ENCODE measurements at places on chromosomes 16 and 17.

DNA sequence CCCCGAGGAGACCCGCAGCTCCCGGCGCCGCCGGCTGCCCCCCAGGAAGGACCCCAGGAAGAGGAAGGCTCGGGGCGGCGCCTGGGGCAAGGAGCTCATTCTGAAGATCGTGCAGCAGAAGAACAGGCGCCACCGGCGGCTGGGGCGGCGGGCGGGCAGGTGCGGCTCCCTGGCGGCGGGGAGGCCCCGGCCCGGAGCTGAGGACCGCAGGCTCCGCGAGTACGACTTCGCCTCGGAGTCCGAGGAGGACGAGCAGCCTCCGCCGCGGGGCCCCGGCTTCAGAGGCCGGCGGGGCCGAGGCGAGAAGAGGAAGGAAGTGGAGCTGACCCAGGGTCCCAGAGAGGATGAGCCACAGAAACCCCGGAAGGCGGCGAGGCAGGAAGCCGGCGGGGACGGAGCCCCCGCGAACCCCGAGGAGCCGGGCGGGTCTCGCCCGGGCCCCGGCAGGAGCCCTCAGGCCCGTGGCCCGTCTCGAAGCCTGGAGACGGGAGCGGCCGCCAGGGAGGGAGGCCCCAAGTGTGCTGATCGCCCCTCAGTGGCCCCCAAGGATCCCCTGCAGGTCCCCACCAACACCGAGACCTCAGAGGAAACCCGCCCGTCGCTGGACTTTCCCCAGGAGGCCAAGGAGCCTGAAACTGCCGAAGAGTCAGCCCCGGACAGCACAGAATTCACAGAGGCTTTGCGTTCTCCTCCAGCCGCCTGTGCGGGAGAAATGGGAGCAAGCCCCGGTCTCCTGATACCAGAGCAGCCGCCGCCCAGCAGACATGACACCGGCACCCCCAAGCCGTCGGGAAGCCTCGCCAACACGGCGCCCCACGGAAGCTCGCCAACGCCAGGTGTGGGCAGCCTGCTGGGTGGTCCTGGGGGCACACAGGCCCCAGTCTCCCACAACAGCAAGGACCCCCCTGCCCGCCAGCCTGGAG is 22.3 kb upstream of the ZFPM1 start:
- DNase-seq = peak; percentile 16

GRCh38 chr17:69059458-69060175 is 1.1 kb downstream of the ABCA9 start:
- DNase-seq = no peak

- DNase-seq = no peak
Measured at GRCh38 chr17:35299135-35299534, 56.3 kb downstream of the SLFN5 start.

DNA sequence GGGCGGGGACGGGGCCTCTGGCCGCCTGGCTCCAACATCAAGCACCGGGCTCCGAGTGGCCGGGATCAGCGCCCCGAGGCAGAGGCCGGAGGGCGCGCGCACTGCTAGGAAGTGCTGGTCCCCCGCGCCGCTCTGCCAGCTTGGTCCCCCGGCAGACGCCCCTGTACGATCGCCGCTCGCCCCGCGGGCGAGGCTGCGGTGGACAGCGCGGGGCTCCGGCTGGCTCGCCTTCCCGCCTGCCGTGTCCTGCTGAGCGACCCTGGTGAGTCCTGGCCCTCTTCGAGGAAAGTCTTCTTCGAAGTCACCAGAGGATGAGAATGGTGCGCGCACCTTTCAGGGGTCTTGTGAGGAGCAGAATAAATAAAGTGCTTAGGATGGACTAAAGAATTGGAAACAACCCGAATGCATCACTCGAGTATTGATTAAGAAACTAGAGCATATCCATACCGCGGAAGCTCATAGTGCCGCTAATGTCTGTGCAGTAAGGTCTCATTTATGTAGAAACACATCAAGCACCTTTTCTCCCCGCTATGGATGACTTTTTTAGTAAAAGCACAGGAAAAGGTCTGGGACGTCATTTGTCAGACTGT is 392 bp downstream of the ZNF213 start:
- DNase-seq = no peak

DNA sequence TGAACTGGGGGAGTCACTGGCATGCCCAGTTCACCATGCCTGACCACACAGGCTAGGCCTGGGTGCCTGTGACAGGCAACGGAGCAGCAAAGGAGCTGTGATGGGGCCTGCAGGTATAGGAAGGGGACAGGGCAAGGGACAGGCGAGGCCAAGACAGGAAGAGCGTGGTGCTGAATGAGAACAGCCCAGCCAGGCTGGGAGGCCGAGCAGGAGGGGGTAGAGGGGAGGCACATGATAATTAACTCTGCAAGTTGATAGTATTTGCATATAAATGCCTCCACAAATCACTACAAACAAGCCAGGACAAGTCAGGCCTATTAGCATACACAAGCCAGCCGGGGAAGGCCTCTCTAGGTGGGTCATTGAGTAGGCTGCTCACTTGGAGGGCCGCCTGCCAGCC is 7.8 kb downstream of the ZFHX3 start:
- DNase-seq = no peak

GRCh38 chr16:49158029-49158642 is 123.5 kb downstream of the CBLN1 start:
- DNase-seq = no peak

DNA sequence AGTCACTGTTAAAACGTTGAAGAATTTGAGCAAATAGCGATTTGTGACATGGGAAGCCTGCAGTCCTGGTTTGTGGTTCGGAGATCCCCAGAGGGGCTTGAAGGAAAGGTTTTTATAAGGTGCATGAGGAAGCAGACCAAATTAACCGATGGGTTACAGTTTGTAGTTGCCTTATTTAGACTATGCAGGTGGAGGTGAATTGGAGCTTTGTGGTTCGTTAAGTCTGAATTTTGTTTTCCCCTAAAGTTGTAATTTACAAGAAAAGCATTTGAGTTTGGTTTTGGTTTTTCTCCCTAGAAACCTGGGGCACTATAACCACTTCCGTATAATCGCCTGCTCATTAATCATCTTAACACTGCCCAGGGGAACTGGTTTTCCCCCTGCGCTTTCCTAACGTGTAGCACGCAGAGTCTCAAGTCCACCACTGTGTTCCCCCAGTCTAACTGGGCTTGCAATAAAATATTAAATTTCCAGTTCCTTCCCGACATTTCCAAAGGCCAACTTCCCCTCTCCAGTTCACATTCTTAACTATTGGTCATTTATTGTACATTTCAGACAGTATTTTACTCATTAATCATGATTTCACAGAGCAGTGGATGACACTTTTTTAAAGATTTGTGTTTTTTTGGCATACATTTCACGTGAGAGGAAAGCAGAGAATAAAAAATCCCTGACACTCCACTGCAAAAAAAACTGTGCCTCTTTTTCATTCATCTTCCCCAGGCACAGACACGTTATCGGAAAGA is 932 bp downstream of the ZNF267 start:
- no peak for DNase-seq

GRCh38 chr17:8225813-8226535 is 15.6 kb upstream of the AURKB start:
- no peak for DNase-seq

DNA sequence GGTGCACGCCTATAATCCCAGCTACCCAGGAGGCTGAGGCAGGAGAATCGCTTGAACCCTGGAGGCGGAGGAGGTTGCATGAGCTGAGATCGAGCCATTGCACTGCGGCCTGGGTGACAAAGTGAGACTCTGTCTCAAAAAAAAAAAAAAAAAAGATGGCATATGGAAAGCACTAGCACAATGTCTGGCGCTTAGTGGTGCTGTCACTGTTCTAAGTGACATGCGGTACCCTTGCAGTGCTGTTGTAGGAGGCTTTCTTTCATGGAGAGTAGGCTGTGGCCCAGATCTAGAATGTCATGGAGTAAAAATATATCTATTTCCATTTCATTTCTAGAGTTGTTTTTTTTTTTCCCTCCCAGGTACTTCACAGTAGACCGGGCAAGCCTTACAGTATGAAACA is 14.6 kb upstream of the METTL9 start:
- DNase-seq = no peak

DNA sequence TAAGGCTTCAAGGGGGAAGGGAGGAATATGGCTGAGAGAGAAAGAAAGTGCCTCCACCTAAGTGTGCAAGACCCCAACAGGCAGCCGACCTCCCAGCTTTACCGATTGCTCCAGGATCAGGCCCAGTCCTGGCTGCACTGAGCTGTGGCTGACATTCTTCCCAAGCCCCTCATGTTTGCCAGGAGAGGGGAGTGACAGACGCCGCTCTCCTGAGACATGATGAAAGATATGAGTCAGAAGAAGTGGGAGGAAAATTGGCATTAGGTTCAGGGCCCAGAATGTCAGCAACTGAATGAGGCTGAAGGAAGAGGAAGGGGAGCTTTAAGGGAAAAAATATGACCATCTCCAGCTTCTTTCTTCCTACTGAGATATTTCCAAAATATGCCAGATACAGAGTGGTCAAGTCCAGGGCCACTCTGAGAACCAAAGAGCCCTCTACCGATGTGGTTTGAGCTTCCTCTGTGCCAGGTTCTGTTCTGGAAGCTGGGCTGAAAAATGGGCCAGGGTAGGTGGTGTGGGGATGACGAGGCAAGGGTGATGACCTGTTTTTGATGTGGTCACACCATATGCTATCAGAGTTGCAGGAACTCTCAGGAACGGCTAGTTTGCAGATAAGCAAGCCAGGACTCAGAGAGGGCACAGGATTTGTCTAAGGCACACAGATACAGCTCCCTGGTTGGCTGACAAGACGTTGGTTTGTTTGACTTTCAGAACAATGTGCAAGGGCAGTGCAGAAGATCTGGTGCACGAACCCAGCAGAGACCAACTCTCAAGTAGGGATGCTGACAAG is 176.7 kb downstream of the SOX9 start:
- no peak for DNase-seq

- DNase-seq = no peak
Measured at GRCh38 chr17:77708049-77708448, 250.5 kb upstream of the TNRC6C start.

- DNase-seq = no peak
Measured at GRCh38 chr16:1430759-1431496, at the start of gene PERCC1. Gene PERCC1 (plus strand): TSS chr16:1431078. CDS start chr16:1432594, 1,516 bp downstream.

DNA sequence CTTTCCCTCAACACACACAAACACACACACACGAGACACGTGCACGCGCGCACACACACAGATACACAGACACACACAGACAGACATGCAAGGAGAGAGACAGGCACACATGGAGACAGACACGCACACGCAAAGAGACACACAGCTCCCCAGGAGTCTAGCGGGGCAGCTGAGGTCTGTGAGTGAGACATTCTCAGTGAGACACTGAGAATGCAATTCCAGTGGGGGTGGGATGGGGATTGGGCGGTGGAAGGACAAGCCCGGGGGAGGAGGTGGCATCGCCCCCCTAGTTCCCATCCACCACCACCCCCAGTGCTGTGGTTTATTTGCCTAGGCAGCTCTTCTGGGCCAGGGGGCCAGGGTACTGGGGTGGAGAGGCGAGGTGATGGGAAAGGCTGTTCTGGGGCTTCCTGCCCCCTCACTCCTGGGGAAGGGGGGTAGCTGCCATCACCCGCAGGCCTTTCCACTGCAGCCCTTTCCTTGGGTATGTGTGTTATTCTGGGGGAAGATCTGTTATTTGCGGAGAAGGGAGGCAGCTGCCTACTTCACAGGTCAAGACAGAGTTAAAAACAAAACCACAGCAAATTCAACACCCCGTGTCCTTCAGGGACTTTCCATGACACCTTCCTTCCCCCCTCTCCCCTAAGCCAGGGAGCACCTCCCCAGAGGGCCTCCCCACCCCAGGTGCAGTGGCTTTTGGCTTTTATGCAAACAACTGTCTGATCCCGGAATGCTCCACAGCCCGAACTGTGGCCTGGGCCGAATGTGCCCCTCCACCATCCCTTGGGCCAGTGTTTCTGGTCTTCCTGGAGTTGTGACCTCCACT is 18.0 kb downstream of the GRB7 start:
- DNase-seq = no peak

DNA sequence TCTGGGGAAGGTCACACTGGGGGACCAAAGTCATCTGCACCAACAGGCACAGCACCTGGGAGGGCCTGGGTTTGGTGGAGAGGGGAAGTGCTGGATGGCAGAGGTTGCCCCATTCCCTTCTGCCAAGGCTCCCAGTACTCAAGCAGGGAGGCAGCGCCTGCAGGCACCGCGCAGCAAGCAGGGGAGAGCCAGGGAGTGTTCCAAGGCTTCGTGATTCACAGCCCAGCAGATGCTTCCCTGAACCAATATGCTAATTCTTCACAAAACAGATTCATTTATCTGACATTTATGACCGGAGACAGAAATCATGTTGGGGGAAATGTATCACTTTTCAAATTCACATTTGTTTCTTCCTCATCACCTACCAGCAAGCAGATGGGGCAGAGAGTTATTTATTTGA is 13.4 kb upstream of the CDH5 start:
- no peak for DNase-seq

- no peak for DNase-seq
Measured at GRCh38 chr16:24178496-24178895, 77.6 kb upstream of the CACNG3 start.

DNA sequence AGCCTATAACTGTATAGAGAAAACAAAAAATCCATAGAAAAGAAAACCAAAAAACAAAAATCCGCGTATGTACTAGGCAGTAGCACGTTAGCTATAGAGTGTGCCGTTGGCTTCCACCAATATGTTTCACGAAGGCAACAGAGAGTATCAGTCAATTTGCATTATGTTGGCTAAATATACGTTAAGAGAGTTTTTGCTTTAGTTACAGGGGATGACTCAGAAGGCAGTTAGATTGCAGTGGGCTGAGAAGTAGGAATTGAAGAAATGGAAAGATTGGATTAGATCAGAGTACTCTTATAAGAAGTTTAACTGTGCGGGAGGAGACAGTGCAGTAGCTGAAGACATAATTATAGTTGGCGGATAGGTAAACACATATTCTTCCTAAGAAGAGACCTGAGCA is 911 bp upstream of the NACA2 start:
- no peak for DNase-seq

DNA sequence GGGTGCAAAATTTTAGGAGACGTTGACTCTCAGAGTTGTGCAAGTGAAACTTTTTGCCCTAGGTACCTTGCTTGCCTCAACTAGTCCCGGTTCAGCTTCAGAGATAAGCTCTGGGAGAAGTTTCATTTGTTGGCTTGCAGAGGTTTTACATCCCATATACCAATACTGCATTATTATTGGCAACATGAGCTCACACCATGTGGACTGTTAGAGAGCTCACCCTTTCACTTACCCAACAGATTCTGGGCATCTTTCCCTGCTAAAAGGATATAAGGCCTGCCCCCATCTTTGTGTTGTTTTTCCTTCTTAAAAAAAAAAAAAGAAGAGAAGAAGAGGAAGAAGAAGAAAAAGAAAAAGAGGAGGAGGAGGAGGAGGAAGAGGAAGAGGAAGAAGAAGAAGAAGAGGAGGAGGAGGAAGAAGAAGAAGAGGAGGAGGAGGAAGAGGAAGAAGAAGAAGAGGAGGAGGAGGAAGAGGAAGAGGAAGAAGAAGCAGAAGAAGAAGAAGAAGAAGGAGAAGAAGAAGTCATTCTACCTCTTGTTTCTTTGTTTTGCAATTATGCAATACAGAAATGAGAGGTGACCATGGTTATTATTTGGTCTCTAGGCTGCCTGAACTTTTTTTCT is 292.6 kb upstream of the IRX3 start:
- no peak for DNase-seq

DNA sequence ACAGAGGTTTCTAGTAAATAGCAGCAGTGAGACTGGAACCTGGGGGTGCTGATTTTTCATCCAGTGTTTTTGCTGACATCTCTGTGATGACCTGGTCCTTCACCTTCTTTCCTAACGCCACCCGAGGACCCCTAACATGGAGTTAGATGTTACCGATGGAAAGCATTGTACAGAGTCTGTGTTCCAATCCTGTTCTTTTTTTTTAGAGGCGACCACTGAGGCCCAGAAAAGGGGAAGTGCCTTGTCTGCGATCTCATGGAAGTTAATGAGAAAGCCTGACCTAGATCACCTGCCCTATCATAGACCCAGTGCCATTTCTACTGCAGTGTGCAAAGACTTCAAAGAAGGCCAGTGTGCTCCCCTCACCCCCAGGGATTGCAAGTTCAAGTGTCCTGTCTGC is 362.5 kb downstream of the CA10 start:
- no peak for DNase-seq

All from activated T-helper 1 cell treated with anti-CD3 and anti-CD28 coated beads, Interleukin-2, amount 50 U/mL, for 16 hours (primary cell).